ENCODE measurements at places on chromosomes 16 and 17.

GRCh38 chr16:65500919-65501318 is 379.1 kb upstream of the CDH11 start:
- DNase-seq = no peak

DNA sequence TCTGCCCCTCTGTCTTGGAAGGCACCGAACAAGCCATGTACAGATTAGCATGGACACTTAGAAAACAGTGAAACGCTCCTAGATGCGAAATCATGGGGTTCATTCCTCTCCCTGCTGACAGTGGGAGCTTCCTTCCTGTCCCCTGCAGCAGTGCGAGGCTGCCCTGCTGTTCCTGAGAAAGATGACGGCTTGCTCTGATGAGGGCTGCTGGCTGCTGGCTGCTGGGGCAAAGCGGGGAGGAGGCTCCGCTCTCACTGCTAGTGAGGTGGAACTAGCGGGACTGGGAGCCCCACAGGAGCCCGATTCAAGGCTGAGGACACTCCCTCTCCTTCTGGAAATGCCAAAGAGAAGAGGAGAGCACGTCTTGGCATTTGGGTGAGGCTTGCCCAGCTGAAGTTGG is 25.9 kb upstream of the CACNG4 start:
- DNase-seq = no peak

DNA sequence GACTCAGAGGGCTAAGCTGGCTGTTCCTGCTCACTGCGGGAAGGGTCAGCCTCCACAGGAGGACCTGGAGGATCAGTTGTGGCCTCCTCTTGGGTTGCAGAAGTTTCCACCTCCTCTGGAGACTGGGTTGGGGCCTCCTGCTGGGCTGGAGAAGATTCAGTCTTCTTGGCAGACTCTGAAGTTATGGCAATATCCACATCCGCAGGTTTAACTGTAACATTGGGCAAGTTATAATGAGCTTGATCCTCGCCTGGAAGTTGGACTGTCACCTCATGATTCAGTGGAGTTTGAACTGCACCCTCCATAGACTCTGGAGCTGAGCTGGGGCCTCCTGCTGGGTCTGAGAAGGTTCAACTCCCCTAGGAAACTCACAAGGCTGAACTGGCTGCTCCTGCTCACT is 47.6 kb upstream of the TMEM97 start:
- no peak for DNase-seq

DNA sequence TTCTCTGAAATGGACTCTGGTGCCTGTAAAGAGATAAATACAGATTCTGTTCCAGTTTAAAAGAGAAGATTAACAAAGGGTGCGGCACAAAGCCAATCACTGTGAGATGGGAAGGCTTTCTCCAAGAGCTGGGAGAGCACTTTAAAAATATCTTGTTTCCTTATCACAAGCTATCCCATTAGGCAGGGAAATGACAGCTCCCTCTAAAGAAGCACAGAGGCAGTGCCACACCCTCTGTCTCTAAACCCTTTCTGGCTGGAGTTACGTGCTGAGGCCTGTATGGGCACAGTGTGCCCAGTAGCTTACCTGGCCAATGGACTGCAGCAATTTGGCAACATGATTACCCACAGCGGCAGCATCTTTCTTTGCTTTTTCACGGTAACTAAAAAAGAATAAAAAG is 9.0 kb upstream of the TERB1 start:
- DNase-seq = no peak

- no peak for DNase-seq
Observed at GRCh38 chr16:898761-899682, 71.8 kb downstream of the LMF1 start.
